Aorta (tissue), 5 donors: ENCODE measurements at places on chromosomes 2 and 18. TPM values are rescaled to one million over a fixed set of nuclear protein-coding genes. Genes with fewer than 3 reads are reported as not detected.

- no peak overlapping the region for H3K4me3 ChIP-seq
- no peaks in the 10 kb centered on the region for H3K36me3 ChIP-seq
- no peaks in the 10 kb centered on the region for H3K4me1 ChIP-seq
- no peak overlapping the region for H3K27ac ChIP-seq
These were observed 202.9 kb downstream of the NDUFA10 start for GRCh38 chr2:239822146-239822831.

DNA sequence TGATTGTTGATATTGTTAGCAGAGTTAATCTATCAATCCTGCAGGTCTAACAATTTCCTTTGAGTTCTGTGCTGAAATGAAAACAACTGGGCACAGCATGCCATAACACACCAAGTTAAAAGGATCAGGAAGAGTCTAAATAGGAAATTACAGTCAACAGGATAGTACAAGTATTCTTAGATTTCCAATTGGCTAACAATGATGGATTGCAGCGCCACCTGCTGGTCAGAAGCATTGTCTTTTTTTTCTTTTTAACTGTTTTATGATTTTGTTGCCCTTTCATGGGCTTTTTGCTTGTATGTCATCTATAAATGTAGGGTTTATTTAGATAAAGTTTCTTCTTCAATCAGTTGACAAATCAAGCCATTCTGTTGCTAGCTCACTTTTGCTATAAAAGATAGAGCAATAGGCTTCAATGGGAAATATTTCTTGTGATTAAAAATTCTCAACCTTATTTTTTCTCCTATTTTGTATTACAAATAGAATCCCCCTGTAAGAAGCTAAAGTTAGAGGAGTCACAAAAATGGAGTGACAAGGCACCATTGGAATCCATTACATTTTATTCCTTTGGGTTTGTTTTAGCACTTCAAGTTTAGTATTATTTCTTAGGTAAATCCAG, 40.8 kb upstream of the RPRM start:
- no peak overlapping the region for H3K27ac ChIP-seq
- H3K4me3 ChIP-seq, result no peak overlapping the region
- no peaks in the 10 kb centered on the region for H3K4me1 ChIP-seq
- H3K27me3 ChIP-seq, result no peaks in the 10 kb centered on the region
- peak; percentile 80 for DNase-seq
- H3K36me3 ChIP-seq, result no peaks in the 10 kb centered on the region

DNA sequence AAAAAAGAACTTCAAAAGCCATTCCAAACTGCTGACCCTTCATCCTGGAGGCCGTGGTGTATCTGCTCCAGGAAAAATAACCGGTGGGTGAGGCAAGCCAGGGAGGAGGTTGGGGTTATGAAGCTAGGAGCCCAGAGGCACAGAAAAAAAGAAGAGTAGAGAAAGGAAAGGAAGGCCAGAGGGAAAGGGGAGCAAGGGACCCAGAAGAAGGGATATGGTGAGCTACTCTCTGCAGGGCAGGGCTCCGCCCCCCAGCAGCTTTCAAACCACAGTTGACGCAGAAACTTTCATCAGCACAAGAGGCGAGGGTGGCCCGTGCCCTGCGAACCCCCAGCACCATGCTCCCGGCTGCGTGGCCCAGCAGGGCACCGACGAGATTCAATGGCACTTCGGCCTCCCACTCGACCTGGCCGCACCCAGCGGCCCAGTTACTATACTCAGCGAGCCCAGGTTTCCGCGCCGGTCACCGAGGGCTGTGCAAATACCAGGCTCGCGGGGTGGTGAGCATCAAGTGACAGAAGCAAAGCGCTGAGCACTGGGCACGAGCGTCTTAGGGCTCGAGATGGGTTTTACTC, 665 bp downstream of the MCM6 start:
- no peak overlapping the region for H3K27ac ChIP-seq
- no peaks in the 10 kb centered on the region for H3K27me3 ChIP-seq
- H3K4me3 ChIP-seq, result peak overlapping the region; percentile 51

The LYPD6 gene
- 0.25 TPM for polyA plus RNA-seq

The CELF4 gene
- not detected for polyA plus RNA-seq

DNA sequence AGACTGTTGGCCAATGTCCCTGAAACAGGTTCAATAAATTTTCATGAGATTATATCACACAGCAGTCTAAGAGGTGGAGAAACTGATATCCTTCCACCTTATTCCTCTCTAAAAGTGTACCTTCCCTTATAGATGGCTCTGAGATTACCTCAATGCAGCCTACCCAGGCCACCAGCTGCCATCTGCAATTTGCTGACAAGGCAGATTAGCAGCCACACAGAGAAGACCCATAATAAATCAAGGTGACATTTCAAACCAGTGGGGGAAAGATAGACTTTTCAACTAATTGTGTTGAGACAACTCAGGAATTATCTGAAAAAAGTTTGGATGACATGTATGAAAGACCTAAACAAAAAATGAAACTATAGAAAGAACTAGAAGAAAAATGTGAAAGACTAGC, 43.2 kb downstream of the ZBTB7C start:
- H3K27ac ChIP-seq, result no peak overlapping the region
- DNase-seq, result no peak
- H3K36me3 ChIP-seq, result no peaks in the 10 kb centered on the region
- no peaks in the 10 kb centered on the region for H3K4me1 ChIP-seq
- no peaks in the 10 kb centered on the region for H3K27me3 ChIP-seq

The TMEM169 gene
- not detected for polyA plus RNA-seq

The DPYSL5 gene
- polyA plus RNA-seq, result not detected

The CHCHD5 gene
- 27.7 TPM for polyA plus RNA-seq

- no peaks in the 10 kb centered on the region for H3K27me3 ChIP-seq
- peak; percentile 91 for DNase-seq
- peak overlapping the region; percentile 86 for H3K4me3 ChIP-seq
- peak overlapping the region; percentile 14 for H3K27ac ChIP-seq
- H3K36me3 ChIP-seq, result no peaks in the 10 kb centered on the region
These were observed 502 bp downstream of the EPAS1 start for GRCh38 chr2:46297546-46298271.

The ACKR3 gene
- 37.5 TPM for polyA plus RNA-seq

DNA sequence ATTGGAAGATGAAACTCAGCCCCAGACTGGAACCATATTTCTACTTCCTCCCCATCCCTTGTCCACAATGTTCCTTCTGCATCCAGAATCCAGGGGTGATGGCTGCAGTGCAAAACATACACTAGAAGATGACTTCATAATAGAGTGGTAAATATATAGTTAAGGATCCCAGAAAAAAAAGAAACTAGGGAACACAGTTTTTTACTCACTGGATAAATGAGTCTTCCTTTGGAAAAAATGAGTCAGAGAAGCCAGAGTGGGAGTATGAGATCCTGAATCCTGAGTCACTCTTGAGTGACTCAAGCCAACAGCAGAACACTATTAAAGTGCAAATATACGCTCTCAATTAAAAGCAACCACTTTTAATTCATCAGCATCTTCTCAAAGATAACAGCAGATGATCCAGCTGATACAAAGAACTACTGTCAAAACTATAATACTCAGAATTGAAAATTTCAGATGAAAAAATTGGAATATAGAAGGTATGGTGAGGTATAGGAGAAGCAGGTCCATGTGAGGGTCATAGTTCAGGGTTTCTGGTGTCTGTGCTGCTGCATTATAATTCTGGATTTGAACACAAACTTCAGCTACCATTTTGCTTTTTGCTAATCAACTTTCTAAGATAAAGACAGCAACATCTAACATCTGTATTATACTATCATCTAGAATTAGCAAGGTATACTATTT, 987.2 kb upstream of the CDH2 start:
- H3K4me1 ChIP-seq, result no peaks in the 10 kb centered on the region
- H3K36me3 ChIP-seq, result no peaks in the 10 kb centered on the region
- no peaks in the 10 kb centered on the region for H3K27me3 ChIP-seq
- no peak for DNase-seq
- no peak overlapping the region for H3K27ac ChIP-seq
- H3K4me3 ChIP-seq, result no peak overlapping the region

The VWC2L gene
- polyA plus RNA-seq, result not detected

DNA sequence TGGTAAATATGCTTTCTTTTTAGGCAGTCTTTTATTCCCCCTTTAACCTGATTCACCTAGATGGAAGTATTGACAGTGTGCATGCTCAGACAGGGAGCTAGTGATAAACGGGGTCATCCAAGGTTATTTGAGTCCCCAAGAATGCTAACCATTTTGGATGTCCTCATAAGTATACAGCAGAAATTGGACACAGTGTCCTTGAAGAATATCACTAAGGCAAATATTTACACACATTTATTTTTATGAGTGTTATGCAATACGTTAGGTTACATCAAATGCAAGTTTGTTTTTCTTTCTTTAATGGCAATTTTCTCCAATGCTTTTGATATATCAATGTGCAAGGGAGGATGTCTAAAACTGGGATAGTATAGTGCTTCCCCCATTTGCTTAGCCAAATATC, 23.6 kb downstream of the CNTNAP5 start:
- no peaks in the 10 kb centered on the region for H3K36me3 ChIP-seq
- no peak for DNase-seq
- no peak overlapping the region for H3K4me3 ChIP-seq
- no peaks in the 10 kb centered on the region for H3K4me1 ChIP-seq
